GM03348 (cell line): ENCODE measurements at places on chromosomes 13 and 19.

GRCh38 chr13:77511552-77511951 is 24.0 kb upstream of the SCEL start:
- DNase-seq: no peak

GRCh38 chr19:31718898-31719297 is 369.7 kb upstream of the TSHZ3 start:
- DNase-seq: no peak

- DNase-seq: no peak
Observed at GRCh38 chr13:39588384-39588783, 14.6 kb downstream of the LHFPL6 start.

DNA sequence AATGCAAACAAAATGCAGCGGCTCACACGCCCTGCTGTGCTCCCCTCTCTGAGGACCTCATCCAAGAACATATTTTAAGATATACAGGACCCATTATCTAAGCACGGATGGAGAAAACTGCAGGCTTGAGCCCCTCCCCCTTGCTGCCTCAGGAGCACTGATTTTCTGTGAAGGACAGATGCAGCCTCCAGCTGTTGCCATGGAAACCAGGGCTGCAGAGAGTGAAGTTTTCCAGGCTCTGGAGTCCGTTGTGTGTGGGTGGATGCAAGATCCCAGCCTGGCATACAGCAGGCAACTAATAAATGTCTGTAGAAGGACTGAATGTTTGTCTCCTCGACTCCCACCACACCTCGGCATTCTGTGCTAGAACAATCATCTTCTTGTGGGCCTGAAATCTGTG is 105.6 kb upstream of the PEG3 start:
- DNase-seq: no peak

DNA sequence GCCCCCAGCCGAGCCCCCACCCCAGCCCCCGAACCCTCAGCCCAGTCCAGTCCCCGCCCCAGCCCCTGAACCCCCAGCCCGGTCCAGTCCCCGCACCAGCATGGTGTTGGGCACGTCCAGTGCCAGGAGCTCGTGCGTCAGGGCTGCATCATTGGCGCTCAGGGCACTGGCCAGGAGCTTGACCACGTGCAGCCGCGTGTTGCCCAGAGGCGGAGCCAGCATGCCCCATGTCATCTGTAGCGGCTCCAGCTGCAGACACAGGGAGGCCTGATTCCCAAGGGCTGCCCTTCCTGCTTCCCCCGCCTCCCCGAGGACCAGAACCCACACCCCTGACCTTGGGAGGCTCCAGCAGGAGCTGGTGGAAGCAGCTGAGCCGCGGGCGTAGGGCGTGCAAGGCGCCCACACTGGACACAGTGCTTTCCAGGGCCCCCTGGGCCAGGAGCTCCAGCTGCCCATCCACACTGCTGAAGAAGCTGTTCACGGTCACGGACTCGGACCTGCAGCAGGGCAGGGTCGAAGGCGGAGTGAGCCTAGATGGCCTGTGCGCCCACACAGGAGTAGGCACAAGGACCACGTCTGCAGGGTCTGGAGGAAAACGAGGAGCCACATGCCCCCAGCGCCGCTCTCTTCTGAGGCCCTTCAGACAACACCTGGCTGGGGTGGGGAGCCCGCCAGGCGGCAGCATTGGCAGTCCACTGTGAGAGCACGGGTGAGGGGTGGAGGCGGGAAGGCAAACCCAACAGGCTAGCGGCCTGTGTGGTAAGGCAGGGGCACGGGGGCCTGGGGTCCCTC is 12.8 kb upstream of the TMEM86B start:
- DNase-seq: no peak

GRCh38 chr13:48278806-48279205 is 24.7 kb upstream of the RB1 start:
- DNase-seq: no peak

DNA sequence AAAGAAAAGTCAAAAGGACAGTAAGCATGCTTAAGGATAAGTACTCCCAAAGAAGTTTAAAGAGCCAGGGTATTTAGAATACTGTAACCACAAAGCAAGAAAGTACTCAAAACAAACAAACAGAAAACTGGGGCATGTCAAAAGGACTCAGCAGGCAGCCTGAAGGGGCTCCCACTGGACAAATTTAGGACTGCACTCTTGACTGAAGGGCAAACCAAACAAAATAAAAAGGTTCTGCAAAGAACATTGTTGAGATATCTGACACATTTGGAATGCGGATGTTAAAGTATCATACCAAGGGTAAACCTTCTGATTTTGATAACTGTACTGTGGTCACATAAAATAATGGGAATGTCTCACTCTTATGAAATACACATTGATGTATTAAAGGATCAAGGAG is 157.4 kb downstream of the TNFSF13B start:
- DNase-seq: no peak

DNA sequence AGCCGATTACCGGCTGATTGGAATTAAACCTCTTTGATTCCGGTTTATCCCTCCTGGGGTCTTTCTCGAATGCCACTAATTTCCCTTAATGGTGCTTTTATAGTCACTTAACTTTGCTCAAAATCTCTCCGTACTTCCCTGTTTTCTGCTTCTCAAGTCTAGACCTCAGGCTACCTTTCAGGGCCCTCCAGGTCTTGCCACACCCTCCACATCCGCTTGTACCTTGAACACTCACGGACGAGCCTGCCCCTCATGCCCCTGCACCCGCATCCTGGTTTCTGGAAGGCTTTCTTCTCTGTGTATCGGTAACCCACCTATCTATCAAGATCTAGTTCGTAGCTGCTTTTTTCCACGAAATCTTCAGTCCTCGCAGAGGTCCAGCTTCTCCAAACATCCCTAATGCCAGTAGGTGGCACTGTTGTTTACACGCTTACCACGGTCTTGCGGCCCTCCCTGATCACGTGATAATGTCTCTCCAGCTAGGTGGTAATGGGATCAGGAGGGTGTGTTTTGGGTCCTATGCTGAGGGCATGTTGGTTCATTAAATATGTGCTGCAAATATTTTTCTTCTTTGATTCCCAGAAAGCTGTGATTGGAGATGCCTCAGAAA is 13.8 kb downstream of the ATP12A start:
- no peak for DNase-seq

DNA sequence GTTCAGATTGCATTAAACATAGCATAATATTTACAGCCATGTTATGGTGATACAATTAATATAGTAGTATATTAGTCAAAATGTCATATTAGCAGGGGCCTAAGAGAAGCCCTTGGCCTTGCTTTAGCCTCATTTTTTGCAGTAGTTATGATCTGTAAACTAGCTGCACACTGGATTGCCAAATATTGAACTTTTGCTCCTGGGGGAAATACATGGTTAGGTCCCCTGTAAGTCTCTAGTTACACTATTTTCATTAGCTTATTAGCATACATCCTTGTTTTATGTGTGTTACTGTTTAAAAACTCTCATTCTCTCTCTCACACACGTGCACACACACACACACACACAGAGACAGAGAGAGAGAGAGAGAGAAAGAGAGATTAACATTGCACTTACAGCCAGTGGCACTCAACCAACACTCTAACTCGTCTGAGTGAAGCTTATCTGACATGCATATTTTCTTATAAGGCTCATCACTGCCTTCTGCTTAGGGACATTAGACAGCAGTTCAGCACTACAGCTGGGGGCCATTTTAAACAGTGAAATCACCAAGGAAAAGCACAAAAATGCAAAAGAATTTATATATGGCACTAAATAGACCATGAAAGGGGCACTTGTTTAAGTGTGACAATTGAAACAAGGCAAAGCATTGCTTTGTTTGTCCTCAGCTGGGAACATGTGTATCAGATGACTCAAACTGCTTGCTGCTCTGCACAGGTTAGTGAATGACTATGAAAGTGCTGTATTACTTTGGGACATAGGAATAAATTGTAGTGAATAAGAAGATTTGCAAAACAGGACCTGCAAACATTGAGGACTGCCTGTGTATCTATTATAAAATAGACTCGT is 278.7 kb downstream of the GPC6 start:
- DNase-seq: peak; percentile 7

GRCh38 chr13:94324767-94325540 is 154.5 kb downstream of the DCT start:
- no peak for DNase-seq

DNA sequence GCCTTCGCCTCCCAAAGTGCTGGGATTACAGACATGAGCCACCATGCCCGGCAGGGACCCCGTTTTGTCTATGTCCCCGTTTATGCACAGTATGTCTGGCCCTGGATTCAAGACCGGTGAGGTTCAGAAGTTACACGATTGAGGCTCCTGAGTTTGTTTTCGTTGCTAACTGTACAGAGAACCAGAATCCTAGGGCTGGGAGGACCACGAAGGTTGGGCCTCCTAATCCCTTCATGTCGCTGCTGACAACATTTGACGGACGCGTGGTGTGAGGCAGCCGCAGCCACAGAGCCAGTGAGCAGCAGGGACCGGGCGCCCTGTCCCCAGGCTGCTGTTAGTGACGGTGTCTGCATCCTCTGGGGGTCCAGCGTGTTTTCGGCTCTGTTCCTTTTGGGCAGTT is 91.4 kb downstream of the ATP11A start:
- DNase-seq: no peak
